ENCODE measurements at places on chromosomes 5 and 9.

GRCh38 chr9:125399165-125399564, 137.5 kb downstream of the GAPVD1 start:
- no peak for DNase-seq

DNA sequence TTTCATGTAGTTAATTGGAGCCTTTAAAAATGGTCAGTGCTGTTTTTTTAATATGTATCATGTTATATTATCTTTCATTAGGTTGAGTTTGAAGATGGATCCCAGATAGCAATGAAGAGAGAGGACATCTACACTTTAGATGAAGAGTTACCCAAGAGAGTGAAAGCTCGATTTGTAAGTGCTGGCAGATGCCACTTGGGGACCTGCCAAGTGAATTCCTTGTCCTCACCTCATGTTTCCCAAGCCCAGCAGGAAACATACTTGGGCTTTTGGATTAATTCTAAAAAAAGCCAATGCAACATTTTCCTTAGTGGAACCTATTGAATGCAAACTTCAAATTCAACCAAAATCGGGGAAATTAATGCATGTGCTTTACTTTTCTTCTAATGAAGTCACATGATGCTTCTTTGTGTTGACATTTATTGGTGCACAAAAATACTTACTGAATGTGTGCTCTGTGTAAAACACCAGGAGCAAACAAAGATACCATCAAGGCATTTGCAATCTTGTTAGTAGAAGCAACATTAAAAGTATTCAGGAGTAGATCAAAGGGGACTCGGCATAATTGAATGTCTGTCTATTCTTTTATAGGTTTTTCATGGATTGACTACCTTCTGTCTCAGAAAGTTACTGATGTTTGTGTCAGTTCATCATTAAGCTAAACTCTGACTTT, 412.1 kb downstream of the KDM4C start:
- DNase-seq, result no peak

- DNase-seq, result no peak
These were observed 462.0 kb upstream of the ZNF462 start for GRCh38 chr9:106400950-106401349.

DNA sequence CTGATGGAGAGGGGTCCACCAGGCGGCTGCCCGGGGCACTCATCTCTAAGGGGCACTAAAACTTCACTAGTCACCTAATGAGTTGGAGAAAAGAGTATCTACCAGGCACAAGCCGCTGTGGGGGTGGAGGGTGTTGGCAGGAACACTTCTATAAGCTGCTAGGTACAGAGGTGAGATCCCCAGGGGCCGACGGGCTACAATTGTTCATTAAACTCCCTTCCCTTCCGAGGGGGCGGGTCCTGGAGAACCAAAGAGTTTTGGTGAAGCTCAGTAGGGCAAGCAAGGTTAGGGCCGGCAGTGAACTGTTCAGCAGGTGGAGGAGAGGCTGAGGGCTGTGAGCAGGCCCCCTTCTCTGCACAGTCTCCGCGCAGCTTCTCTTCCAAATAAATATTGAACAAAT, 78.7 kb upstream of the ARAP3 start:
- DNase-seq, result no peak

DNA sequence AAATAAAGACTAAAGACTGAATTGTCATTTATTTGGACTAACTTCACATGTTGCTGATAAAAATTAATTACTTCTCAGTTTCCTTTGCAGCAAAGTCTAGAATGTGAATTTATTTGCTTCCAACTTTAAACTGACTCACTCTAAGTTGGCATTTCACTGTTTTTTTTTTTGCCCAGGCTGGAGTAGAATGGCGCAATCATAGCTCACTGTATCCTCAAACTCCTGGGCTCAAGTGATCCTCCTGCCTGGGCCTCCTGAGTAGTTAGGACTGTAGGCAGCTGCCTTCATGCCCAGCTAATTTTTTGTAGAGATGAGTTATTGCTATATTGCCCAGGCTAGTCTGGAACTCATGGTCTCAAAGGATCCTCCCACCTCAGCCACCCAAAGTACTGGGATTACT, 3.5 kb downstream of the CCNB1 start:
- DNase-seq, result no peak

GRCh38 chr5:158875272-158875679, 224.4 kb downstream of the EBF1 start:
- DNase-seq, result peak; percentile 13

- DNase-seq, result no peak
These were observed 10.7 kb downstream of the PRRT1B start for GRCh38 chr9:131555841-131556673.

DNA sequence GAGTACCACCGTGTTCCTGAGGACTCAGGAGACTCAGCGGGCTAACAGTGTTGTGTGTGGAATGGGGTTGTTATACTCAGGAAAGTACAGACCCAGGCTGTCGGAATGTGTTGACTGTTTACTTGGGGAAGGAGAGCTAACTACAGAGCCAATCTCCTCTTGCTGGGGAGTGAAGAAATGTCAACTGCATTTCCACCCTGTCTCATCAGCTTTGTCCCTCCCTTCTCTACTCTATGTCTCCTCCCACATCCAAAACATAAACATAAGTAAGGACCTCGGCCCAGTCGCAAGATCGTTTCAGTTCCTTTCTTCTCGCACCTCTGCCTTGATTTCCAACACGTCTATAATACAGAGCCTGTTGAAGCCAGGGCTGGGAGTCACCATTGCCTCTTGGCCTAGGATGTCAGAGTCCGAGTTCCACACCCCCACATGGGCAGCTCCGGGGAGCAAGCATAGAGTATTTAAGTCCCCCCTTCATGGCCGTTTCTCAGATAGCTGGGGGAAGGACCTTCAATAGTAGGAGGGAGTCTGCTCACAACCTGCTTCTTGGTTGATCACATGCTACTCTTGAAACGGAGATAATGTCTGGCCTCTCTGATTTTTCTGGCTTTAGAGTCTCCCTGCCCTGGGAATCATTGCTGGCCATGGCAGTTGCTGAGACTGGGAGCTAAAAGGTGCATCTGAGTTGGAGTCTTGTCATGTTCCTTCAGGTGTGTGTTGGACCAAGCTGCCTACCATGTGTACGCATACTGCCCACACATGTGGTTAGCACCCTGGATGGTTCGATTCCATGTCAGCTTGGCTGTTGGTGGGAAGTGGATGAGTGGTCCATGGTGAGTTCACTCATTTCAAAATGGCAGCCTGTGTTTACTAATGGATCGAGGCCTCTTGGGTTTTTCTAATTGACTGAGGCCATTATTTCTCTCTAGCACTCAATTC, 147.3 kb downstream of the MTX3 start:
- DNase-seq, result no peak

GRCh38 chr9:22244139-22245011, 202.2 kb upstream of the DMRTA1 start:
- DNase-seq, result peak; percentile 54

DNA sequence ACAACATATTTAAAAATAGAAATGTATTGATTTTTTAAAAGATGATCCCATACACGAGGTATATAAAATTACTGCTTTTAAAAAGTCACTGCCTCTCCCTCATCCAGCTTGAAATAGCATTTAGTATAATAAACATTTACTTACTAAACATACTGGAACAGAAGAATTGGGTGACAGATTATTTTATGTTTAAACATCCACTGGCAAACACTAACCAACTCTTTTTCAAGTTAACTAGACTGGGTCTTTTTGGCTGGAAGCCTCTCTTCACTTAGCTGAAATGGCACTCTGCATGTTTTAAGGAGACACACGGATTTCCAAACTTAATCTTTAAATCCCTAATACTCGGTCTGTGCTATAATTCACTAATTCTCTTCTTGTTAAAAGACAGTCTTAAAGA, 19.0 kb downstream of the CTXN3 start:
- no peak for DNase-seq

- DNase-seq, result no peak
These were observed 572.9 kb upstream of the CDH6 start for GRCh38 chr5:30620481-30621085.

GRCh38 chr9:129559506-129559881, 61.4 kb downstream of the C9orf50 start:
- no peak for DNase-seq

GRCh38 chr5:113194125-113194524, 217.5 kb downstream of the DCP2 start:
- DNase-seq, result no peak

- no peak for DNase-seq
These were observed 129.2 kb upstream of the TRPM3 start for GRCh38 chr9:71250581-71250980.

- DNase-seq, result no peak
These were observed 49.9 kb upstream of the JAK2 start for GRCh38 chr9:4935001-4935672.

DNA sequence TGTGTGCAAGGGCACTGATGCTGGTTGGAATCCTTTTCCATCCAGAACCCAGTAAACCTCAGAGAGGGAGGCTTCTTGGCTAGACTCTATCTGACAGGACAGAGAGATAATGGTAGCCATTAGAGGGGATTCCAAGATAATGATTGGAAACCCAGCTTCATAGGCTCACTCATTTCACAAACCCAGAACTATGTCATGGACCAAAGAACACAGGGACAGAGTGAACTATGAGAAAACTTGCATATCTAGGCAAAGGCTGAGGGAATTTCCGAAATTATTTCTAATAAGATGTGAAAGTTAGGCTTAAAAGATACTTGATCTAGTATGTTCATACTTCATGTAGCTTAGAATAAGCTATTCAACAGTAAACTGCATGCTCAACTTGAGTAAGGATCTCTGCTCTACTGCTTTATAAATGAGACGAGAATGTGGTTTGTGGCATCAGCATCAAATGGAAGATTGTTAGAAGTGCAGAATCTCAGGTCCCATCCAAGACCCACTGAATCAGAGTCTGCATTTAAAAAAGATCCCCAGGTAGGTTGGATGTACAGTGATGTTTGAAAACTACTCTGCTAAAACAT, 261.4 kb downstream of the DMRT2 start:
- DNase-seq, result no peak

DNA sequence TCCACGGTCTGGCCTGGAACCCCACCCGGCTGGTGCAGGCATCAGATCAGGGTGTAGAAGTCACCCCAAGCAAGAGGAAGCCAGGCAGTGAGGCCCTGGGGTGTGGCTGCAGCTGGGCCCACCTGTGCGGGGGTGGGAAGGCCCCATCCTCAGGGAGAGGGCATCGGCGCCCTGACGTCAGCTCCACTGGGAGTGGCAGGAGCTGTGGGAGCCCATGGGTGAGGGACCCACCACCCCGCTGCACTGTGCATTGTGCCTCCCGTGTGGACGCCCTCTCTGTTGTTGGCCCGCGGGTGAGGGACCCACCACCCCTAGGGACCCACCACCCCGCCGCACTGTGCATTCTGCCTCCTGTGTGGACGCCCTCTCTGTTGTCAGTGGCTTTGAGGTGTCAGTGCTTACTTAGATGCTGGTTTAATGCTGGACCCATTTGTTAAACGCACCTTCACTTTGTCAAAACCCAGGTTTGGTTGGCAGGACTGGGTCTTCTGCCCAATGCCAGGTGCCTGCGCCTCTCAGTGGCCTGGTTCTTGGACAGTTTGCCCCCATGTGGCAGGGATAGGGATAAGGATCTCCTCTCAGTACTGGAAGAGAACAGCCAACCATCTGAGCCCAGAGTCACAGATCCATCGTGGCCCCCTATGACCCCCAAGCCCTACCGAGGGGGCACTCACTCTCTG, 6.9 kb upstream of the EXOC3 start:
- DNase-seq, result no peak

DNA sequence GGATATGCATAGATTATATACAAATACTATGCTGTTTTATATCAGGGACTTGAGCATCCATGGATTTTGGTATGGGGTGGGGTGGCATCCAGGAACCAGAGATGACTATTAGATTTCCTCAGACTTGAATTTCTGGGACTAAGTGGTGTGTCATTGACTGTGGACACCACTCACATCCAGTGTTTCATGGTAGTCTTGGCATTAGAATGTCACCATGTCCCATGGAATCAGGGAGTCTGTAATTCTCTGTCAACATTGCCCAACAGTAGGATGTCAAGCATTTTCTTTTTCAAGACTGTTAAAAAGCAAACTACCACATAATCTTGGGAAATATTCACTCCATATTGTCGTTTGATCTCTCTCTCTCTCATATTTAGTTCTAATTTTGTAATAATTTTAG, 13.1 kb downstream of the ISOC1 start:
- DNase-seq, result no peak

DNA sequence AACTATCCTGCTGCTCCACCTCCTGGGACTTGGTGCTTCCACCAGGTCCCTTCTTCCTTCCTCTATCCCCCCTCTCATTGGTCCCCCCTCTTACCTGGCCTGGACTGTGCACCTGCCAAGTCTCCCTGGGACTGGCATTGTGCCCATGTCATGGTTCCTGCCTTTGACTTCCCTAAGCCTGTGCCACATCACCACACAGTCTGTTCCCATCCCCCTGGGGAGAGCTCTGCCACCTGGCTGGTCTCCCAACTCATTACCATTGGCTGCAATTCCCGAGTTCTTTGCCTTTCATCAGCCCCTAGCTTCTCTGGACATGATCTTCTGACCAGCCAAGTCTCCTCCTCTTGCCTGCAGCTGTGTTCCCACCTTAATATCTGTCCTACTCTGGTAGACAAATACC, 180.3 kb downstream of the SREK1 start:
- DNase-seq, result no peak

DNA sequence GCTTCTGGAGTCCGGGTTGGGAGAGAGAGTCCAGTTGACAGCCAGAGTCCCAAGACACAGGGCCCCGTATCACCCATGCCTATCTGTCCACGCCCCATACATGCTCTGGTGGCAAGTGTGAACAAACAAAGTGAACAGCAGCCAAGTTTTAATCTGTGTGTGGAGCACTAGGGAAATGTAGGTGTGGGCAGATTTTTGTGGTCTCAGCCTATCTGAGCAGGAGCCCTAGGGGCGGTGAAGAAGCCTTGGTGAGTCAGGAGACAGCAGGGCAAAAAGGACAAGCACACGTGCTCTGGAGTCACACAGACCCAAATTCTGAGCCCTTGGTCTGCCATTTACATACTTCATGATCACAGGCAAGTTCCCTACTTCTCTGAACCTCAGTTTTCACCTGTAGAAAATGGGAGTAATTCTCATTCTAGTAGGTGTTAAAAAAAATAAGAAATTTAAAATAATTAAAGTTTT, 23.2 kb downstream of the EGR1 start:
- DNase-seq, result no peak

- no peak for DNase-seq
These were observed 61.0 kb upstream of the FER start for GRCh38 chr5:108686676-108687075.

GRCh38 chr5:143148771-143149170, 254.7 kb downstream of the NR3C1 start:
- DNase-seq, result no peak

GRCh38 chr9:121171236-121171635, 30.4 kb downstream of the RAB14 start:
- no peak for DNase-seq

DNA sequence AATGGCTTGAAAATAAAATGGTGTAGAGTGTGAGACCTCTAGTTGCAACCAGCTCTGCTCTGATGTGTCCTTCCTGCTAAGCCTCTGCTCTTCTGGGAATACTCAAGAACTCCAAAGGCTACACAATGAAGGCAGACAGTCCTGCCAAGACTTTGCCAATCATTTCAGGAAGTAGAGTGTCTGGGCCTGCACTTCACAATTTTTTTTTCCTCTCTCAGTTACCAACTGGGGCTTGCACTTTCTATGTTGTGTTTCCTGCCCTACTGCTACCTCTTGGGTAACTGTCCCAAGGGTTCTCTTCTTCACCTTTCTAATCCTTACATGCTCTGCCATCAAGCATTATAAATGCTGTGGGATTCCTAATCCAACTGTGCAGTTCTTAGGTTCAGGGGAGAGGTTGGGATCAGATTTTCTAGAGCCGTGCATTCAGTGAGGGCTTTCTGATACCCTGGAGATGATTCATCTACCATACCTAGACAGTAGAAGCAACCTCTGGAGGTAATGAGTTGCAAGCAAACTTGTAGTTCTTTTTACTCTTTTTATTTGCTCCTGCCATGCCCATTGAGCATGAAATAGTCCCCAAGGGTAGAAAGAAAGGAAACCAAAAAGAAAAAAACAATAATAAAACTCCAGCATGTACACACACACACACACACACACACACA, 365.9 kb downstream of the MLLT3 start:
- DNase-seq, result no peak

Data from CD4-positive, alpha-beta T cell treated with Interleukin-21 for 1 hour (primary cell).